ENCODE measurements at places on chromosomes 4 and X.

GRCh38 chr4:128385683-128386304 is 98.2 kb upstream of the PGRMC2 start:
- no peak for DNase-seq

- no peak for DNase-seq
Measured at GRCh38 chrX:57155171-57155570, 18.0 kb upstream of the SPIN2A start.

DNA sequence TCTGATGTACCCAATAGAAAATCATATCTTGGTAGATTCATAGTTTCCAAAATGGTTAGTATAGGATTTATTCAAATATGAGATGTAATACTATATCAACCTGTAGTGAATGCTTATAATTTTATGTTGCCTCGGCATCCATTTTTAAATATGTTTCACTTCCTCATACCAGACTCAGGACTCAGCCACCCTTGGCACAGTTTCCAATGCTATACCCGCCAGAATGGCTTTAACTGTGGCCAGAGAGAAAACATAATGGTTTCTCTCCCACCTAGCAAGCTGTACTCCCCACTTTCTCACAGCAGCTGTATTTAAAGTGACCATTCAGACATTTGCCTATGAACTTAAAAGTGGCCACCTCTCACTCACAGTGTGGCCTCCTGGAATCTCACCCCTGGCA is 466.6 kb upstream of the PABPC4L start:
- no peak for DNase-seq

GRCh38 chr4:85127653-85128052 is 161.2 kb upstream of the WDFY3 start:
- DNase-seq = peak; percentile 44

DNA sequence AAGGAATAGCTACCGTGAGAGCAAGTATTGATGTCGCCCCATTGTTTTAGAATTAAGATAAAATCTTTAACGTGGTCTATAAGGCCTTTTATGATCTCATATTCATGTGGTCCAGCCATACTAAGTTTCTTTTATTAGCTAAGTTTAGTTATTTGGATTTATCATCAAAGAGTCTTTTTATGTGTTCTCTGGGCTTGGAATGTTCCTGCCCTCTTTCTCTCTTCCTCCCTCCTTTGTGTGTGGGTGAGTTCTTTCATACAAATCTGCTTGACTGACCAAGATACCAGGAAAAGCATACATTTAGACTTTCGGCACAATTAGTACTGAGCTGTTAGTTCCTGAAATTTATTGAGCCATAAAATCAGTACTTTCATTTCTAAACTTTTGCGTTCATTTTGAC is 11.3 kb downstream of the TDO2 start:
- no peak for DNase-seq

GRCh38 chr4:128386761-128387599 is 99.4 kb upstream of the PGRMC2 start:
- no peak for DNase-seq

DNA sequence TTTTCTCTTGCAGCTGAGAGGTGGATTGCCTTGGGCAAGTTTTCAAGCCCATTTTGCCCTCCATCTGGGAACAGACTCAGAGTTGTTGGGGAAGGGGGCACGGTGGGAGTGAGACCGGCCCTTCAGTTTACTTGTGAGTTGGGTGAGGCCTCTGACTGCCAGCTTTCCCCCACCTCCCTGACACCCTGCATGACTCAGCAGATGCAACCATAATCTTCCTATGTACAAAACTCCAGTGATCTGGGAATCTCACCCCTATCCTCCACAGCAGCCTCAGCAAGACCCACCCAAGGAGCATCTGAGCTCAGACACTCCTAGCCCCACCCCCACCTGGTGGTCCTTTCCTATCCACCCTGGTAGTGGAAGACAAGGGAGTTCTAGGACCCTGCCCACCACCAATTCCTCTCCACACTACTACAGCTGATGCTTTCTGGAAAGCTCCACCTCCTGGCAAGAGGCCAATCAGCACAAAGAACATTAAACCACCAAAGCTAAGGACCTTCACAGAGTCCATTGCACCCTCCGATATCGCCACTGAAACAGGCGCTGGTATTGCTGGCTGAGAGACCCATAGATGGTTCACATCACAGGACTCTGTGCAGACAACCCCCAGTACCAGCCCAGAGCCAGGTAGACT is 99.4 kb upstream of the STK26 start:
- no peak for DNase-seq

DNA sequence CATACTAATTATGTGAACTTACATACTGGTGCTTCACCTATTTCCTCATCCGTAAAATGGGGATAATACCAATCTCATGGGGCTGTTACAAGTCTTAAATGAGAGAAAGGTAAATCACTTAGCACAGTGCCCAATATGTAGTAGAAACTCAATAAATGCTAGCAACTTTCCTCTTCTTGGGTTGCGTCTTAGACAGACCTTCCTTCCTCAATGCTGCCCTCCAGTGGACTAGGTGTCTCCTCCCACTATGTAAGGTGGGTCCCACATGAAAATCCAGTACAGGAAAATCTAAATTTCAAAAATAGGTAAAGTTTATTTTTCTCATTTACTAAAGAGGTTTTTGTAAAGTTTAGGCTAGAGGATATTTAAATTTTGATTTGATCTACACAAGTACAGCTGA is 20.6 kb downstream of the ZDHHC9 start:
- peak; percentile 21 for DNase-seq

GRCh38 chr4:16196482-16197393 is 29.5 kb downstream of the TAPT1 start:
- no peak for DNase-seq

DNA sequence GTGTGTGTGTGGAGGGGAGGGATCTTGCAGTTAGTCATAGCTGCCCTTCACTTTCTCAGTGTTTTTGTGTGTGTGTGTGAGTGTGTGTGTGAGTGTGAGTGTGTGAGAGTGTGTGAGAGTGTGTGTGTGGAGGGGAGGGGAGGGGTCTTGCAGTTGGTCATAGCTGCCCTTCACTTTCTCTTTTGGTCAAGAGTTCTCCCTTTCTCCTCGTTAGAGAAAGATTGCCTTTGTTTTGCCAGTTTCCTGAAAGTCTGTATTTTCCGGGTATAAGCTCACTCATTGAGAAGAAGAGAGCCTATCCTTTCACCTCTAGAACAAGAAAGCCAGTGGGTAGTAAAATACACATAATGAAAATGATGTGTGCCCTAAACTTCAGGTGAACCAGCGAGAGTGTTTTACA is 75.2 kb upstream of the ENPP6 start:
- DNase-seq = no peak

- no peak for DNase-seq
Measured at GRCh38 chrX:77009691-77010090, 437.5 kb upstream of the FGF16 start.

GRCh38 chr4:98945297-98945850 is 16.4 kb upstream of the EIF4E start:
- DNase-seq = no peak

DNA sequence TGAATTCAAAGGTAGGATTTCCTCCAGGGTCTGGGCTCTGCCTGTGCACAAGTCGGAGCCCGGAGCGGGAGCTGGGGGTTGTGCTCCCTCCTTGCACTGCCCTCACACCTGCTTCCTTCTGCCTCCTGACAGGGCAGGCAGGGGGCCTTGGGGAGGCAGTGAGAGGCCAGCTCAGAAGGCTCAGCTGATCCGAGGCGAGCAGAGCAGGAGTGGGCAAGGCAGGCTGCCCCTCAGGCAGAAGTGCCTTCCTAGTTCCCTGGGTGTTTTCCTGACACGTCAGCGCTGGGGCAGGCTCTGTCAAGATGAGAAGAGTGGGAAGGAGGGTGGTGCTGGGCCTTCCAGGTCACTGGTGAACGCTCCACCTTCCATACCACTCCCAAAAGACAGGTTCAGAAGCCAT is 5.5 kb upstream of the IRAK1 start:
- no peak for DNase-seq

DNA sequence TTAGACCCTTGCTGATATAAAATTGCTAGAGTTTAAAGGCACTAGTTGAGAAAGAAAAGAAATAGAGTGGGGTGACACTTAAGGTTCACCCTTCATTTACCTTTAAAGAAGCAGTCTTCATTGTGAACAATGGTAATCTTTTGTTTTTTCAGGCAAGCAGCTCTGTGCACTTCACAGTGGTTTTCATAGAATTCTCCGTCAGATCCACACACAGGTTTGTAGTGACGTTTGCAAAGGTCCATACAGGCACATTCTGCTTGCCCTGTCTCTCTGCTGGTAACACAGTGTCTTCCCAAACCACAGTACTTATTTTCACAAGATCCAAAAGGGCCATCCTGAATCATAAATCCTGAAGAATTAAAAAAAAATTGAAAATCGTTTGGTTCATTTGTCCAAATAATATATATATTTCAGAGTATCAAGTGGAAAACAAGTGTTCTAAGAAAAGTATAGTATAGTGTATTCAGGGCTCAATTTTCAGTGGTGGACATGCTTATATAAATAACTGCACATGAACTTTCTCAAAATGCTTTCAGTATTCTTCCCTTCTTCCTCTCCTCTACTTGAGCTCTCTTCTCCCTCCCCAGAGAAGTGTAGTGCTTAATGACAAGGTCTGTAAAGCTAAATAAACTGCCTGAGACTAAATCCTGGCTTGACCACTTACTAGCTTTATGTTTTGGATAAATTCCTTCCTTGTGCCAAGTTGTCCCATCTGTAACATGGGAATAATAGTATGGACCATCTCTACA is 243.3 kb downstream of the FSTL5 start:
- DNase-seq = no peak

DNA sequence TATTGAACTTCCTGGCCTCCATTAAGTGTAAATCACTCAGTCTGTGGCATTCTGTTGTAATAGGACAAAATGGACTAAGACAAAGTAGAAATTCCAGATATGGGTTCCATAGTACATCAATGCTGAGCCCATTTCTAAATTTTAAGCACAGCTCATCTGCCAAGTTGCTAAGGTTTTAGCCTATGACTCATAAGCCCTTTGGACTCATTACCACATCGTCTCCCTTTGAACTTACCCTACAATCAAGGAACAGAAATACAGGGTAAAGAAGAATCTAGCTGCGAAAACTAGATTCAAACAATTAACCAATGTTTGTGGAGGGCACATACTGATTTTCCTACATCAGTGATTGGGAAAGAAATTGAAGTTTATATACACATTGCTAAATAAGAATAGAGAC is 31.8 kb downstream of the NAA11 start:
- DNase-seq = no peak

- peak; percentile 26 for DNase-seq
Measured at GRCh38 chrX:145405012-145405411, 157.7 kb downstream of the SPANXN1 start.

DNA sequence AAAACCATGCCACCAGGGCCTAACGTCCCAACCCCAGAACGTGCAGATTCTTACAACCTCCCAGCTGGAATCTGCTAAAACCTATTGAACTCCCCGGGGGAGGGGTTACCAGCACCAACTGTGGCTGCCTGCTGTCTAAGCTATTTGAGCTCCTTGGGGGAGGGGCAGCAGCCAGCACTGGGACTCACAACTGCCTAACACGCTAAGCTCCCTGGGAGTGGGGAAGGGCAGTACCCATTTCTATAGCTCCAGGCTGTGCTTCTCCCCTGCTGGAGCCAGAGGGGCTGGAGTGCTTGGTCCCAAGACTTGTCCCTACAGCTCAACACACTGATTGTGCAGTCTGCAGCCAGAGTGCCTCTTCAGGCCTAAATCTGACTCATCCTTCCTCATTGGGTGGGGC is 459.8 kb upstream of the FGF16 start:
- DNase-seq = no peak

DNA sequence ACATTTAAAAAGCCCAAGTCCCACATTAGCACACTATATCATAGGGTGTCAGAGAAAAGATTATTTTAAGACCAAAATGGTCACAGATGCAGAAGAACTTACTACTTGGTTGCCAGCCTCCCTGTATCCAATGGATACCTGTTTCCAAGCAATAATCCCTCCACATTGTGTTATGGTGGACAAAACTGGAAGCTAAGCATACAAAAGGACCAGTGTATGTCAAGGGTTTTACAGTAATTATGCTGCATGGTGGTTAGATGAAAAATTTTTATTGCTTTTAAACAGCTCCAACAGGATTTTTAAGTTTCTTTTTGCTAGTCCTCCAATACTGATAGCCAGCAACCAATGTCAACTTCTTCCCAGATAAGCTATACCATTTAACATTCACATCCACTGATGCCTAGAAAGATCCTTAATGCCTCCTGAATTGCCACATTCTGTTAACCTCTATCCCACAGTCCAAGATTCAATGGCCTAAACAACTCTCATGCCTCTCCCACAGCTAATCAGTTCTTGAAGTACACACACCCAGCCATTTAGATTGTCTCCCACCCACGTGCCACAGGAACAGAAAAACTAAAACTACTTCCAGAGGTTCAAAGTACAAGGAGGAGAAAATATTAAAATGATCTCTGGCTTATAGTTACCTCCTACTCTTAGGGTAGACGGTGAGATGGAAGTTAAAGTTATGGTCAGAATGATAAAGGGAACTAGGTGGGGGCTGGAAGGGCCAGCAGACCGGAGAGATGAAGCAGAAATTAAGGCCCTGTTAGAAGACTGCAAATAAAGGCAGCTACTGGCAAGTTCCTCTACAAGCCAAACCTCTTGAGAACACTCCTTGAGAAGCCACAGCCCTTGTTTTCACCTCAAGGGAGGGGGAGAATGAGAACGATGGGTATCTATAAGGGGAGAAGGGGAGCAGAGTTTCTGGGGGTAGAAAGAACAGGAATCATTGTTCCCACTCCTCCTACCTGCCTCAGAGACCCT is 5.5 kb downstream of the MED14 start:
- no peak for DNase-seq

DNA sequence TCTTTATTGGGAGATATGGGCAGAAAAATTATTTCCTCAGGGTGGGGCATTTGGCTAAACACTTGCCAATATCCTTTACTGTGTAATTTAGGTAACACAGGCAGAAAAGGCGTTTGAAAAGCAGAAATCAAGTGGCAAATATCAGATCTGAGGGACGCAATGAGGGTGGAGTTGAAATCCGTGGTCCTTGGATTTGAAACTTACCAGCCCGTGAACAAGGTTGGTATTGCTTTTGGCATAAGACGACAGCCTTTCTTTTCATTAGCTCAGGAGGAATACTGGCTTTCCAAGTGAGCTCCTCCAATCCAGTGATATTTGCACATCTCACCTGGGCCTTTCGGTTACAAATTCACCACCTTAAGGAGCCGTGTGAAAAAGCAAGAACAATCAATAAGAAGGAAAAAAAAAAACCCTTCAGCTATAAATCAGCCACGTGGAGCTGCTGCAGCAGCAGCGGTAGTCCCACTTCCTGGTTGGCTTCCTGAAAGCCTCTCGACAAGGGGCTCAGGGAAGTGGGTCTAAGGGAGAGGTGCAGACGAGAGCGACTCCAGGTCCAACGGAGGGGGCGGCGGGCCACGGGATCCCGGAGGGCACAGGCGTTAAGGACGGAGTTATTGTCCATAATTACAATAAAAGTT is 734 bp upstream of the GALNT7 start:
- DNase-seq = peak; percentile 84

GRCh38 chr4:122456231-122457116 is at the start of gene IL2:
Gene IL2 (minus strand): TSS chr4:122456725. CDS start chr4:122456440, 285 bp downstream.
- DNase-seq = no peak

Measured in Kasumi-1 (cell line).